ENCODE measurements at places on chromosomes 5 and 9.

DNA sequence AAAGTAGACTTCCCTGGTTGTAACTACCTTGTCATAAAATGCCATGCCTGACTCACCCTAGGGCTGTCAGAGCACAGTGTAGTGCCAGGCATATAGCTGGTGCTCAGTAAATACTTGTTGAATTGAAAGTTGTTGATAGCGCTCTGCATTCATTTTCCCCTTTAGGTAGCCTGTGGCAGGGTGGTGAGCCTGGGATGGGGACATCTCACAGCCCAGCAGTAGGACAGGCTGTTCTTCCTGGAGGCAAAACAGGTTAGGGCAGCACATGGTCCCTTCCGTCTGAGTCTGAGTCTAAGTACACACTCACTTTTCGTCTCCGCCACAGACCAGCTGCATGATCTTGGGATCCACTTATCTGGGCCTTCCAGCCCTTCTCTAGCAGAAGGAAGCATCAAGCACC, 401.9 kb downstream of the ZSWIM6 start:
- DNase-seq, result no peak

- no peak for DNase-seq
These were observed 169.4 kb upstream of the CCNH start for GRCh38 chr5:87582149-87582548.

GRCh38 chr9:80794197-80794596, 895.1 kb downstream of the TLE1 start:
- DNase-seq, result no peak

GRCh38 chr5:16901021-16901644, 35.0 kb downstream of the MYO10 start:
- DNase-seq, result no peak

GRCh38 chr5:56601641-56602071, 213.7 kb upstream of the MAP3K1 start:
- no peak for DNase-seq

GRCh38 chr9:129080298-129080600, 662 bp upstream of the DOLPP1 start:
- no peak for DNase-seq

DNA sequence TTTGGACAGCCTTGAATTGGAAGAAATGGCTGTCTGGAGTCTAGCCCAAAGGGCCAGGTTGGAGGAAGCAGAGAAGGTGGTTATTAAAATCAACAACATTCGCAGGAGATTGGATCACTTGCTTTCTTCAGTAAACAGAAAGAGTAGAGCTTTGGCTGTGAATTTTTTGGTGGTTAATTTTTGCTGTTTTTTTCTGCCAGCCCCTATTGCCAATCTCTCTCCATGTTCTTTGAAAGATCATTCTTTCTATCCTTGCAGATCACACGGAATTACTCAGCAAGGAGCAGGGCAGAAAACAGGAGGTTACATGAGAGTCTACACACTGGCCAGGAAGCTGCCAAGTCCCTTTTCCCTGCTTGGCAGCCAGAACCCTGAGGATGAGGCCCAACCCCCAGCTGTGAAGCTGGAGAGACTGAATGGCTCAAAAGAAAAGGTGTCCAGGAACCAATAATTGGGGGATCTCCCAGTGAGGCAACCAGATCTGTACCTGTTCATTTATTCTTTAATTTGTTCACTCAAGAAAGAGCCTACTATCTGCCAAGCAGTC, 13.0 kb downstream of the GLRX start:
- no peak for DNase-seq

GRCh38 chr9:121966706-121967105, 126.4 kb downstream of the TTLL11 start:
- DNase-seq, result no peak

DNA sequence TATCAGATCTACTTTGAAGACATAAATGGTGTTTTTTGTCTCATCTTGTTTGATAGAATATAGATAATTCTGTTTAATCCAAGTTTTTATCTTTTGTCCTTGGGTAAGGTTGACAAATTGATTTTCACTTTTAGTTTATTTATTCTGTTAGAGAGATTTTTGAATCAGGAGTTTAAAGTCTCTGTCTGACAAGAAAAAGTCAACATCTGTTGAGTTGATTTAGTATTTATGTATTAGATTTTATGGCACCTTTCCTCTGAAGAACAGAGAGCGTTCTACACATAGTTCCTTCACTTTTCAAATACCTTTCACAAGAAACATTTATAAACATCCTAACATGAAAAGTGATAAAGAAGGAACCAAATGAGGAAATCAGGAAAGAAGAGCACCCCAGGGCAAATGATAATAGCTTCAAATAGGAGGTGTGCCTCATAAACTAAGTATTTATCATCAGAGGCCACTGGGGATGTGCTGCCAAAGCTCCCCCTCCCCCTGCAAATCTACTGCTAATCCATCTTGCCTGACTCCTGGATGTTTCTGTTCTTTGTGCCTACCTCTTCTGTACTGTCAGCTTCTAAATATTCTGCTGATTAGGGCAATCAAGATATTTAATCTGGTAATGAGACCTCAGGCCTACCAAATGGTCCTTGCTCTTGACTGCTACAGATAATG, 457.7 kb upstream of the CHD1 start:
- no peak for DNase-seq

- no peak for DNase-seq
These were observed 158.6 kb upstream of the ARRDC3 start for GRCh38 chr5:91541696-91542095.

DNA sequence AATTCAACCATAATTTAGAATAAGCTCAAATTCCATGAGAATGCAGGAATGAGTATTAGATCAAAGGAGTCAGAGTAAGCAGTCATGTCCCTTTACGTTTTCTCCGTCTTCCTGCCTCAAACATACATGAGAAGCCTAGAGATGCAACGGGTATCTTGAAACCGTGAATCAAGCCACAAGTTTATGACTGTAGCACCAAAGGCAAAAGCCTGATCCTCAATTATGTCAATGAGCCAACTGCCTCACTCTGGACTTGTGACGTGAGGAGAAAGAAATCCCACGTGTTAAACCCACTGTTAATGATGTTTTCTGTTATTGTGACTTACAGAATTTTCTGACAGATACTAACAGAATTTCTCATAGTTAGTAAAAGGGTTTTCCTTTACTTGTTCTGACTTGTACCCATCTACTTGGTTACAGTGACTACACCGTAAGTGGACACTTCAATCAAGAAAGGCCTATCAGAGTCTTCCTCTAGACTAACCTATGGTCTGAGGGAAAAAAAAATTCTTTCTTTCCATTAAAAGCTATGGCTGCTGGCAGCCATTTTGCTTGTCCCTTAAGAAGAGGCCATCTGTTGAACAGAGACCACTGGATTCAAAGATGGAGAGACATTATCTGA, 35.3 kb upstream of the HK3 start:
- DNase-seq, result no peak

DNA sequence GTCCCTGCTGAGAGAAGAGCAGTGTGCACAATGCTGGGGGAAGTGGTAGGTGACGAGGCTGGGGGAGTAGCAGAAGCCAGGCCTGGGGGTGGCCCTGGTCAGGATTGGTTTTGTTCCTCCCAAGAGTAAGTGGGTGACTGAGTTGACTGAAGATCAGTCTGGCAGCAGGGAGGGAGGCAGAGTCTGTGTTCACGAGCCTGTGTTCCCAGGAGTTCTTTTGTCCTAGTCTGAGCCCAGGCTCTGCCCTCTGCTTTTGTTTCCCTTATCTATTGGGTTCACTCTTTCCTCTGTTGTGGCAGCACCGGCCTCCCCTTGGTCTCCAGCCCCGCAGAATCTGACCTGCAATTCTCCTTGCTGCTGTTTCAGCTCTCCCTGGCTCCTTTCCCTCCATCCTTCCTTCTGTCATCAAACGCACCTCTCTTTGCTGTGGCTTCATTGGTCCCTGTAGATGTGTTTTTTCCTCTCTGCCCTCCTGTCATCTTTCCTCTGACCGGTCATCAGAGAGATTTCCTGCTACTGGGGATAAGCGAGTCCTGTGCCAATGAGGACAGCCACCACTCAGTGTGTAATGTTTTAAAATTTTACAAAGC, 607.4 kb downstream of the KIF4B start:
- no peak for DNase-seq

DNA sequence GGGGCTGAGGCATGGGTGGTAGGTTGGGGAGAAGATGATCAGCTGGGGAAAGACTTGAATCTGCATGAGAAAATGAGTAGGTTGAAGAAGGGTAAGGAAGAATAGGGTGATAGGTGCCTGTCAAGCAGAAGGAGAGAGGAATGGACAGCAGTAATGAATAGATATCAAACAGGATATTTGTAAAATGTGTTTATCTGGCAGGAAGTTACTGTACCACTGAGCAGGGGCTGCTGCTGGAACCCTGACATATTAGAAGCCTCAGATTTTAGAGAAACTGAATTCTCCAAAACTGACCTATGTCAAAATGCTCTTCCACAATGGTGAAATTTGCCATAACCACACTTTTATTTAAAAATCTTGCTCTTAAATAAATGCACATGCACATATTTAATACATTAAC, 41.0 kb downstream of the CCDC192 start:
- no peak for DNase-seq

All from activated T-cell treated with anti-CD3 and anti-CD28 coated beads, Interleukin-2, amount 50 U/mL, for 48 hours (primary cell).